ENCODE measurements at places on chromosomes 11 and 22.

GRCh38 chr11:44507896-44508445 is 57.5 kb upstream of the CD82 start:
- DNase-seq: no peak

DNA sequence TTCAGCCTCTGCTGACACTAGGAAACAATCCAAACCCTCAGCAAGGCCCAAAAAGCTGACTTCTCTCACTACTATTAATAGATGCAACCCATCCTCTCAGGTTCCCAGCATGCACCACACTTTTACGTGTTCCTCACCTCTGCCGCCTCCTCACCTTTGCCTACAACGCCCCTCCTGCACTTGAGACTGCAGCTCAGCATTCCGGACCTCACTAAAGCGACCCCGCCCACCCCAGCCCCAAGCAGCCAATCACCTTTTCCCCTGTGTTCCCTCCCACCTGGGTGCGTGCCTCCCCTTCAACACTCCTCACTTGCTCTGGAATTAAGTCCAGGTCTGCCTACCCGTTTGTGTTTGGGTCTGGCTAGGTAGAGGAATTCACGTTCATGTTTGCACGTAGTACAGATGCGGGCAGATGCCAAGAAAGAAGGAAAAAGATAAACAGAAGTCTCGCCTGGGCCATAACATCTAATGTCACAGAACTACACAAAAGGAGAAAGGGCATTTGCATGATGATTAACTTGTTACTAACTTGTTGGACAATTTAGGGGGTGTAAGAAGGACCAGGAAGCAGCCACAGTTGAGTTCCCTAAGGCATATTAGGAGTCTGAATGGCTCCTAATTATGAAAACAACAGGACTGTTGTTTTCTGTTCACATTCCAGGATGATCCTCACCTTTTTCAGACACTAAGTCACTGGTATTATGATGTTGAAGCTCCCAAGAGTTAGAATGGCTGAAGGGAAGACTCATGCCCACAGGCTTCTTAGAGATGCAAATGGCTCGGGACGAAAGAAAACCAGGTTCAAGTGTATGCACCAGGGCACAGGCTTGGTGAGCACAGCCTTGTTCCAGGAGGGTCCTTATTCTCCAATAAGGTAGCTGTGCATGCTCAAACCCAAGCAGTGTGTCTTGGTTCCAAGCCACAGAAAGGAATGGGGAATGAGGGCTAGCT is 102.2 kb downstream of the MICAL3 start:
- no peak for DNase-seq

DNA sequence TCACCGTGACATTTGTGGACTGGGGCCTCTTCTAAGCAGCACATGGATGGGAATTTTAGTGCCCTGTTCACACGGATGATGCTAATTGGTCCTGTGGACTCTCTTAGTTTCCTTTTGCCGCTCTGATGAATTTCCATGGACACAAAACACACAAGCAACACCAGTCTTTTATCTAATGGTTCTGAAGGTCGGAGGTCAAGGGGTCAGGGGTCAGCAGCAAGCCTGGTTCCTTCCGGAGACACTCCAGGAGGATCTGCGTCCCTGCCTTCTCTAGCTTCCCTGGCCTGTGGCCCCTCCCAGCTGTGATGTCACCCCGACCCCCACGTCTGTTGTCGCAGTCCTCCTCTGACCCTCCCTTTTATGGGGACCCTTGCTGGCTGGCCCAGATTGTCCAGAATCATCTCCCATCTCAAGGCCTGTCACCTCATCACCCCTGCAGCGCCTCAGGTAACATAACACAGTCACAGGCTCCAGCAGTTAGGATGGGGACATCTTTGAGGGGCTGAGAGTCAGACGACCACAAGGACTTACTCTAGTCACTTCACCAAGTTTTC is 6.8 kb downstream of the NADSYN1 start:
- DNase-seq: no peak

DNA sequence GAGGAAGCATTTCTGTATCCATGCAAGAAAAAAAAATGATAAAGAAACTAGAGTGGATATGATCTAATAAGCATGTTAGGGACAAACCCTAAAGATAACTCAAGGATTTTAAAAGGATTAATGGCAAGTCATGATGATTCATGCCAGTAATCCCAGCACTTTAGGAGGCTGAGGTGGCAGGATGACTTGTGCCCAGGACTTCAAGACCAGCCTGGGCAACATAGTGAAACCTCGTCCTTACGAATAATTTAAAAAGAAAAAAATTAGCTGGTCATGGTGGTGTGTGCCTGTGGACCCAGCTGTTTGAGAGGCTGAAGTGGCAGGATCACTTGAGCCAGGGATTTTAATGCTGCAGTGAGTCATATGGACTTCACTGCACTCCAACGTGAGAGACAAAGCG is 145.5 kb upstream of the BLID start:
- DNase-seq: no peak

DNA sequence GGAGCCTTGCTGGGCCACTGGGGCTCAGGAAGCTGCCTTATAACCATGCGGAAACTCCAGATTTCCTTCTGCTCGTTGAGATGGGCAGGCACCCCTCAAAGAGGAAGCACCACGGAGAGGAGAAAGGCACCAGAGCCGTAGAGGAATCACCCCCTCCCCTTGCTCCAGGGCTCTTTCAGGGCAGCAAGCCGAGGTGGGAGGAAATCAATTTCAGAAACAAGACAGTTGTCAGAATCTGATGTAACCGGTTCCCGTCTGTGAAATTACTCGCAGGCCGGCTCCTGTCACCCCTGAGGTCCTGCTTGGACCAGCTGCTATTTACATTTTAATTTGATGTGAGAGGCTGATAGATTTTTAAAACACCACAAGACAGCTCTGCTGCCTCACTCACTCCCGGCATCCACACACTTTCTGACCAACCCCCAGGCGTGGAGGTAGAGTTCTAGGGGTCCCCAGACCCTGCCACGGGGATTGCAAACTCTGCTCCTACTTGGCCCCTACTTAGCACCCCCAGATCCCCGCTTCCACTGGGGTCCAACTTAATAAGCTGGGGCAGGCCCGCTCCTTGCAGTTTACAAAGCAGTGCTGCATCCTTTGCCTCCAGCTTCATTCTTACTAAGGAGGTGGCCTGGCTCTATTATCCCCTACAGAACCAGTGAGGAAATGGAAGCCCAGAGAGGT is 162.5 kb downstream of the CEP164 start:
- peak; percentile 6 for DNase-seq

GRCh38 chr11:48107188-48107704 is 109.4 kb upstream of the OR4B1 start:
- DNase-seq: peak; percentile 86

GRCh38 chr22:38273135-38273826 is 471 bp upstream of the TMEM184B start:
- DNase-seq: no peak

GRCh38 chr11:24574461-24574860 is 77.6 kb downstream of the LUZP2 start:
- no peak for DNase-seq

GRCh38 chr11:44747836-44748235 is 21.1 kb downstream of the TSPAN18 start:
- DNase-seq: no peak

- no peak for DNase-seq
Observed at GRCh38 chr11:124807660-124808270, 7.6 kb upstream of the MSANTD2 start.

DNA sequence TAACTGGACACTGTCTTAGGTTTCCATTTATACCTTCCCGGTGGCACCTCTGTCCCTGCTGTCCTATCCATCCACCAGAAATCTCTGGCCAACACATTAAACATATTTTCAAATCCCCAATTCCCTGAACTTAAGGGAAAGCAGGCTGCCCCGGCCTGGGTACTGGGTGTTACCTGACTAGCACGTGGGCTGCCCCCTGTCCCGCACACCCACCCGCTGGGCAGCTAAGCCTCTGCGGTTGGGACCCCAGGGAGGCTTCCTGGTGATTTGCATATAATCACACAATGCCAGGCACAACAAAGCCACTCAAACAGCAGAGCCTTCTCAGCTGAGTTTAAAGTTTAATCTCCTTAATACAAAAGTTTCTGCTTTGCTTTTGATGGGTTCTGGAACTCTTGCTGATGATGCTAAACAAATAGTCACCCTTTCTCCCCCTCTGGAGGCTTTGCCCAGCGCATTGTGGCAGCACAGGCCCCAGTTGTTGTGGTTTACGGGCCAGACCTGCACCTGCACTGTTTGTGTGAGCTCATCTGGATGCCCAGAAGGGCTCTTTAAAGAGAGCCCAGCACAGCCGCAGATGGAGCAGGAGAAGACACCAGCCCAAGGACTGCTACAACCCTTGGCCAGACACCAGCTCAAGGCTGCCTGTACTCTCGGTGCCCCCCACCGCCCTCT is 59.9 kb upstream of the POU2AF1 start:
- no peak for DNase-seq

DNA sequence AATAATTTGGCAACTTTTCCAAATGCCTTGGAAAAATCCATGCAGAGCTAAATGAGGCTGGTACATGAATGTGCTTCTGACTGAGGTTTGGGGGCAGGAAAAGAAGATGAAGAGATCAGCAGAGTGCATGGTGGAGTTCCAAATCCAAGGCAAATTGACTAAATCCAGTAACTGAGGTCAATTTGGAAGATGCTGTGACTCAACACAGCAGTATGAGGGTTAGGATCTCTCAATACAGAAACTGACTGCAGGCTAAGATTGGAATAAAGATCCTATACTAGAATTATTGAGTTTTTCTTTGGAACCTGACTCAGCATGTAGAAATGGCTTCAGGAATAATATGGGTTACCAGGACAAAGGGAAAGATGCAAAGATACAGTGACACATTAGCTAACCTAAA is 99.3 kb upstream of the FAT3 start:
- DNase-seq: no peak

GRCh38 chr11:130208241-130209127 is 48.9 kb downstream of the ST14 start:
- DNase-seq: no peak

DNA sequence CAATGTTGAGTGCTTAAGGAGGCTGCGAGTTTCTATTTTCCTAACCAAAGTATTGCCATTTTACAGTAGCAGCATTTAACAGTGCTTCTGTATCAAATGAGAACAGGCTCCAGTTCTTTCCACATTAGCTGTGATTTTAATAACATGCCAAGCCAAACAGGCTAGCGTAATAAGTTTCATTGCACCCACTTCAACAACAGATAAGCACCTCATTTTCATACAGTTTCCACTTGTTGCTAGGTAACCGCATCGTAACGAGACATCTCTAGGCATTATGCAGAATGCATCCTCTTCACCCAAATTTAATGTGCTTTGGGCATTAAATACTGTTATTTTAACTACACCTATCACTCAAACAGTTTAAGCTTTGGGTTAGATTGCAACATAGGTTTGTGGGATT is 79.0 kb downstream of the CADM1 start:
- DNase-seq: no peak

DNA sequence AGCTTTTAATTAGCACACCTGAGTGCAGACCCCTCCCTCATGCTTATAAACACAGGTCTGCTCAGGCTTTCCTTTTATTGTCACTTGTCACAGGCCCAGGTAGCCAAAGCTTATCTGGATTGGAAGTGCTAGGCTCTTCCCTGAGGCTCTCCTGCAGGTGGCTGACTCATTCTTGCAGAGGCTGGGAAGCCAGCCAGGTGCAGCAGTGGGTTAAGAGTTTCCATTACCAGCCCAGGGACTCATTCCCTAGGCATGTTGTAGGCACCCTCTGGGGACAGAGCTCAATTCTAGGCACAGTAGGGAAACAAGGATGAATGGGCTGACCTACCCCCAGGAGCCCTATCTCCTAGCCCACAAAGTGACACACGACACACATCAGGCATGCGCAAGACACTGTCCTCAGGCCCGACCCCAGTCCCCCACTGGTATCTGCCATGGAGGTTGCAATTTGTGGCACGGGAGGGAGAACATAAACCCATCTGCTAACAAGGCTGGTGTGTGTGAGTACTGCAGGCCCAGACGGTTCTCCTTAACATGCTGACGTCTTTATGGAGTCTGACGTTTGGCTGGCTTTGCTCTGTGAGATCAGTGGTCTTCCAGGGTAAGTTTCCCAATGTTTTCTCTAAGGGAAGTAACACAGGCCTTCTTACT is 94.2 kb downstream of the ABTB2 start:
- no peak for DNase-seq

DNA sequence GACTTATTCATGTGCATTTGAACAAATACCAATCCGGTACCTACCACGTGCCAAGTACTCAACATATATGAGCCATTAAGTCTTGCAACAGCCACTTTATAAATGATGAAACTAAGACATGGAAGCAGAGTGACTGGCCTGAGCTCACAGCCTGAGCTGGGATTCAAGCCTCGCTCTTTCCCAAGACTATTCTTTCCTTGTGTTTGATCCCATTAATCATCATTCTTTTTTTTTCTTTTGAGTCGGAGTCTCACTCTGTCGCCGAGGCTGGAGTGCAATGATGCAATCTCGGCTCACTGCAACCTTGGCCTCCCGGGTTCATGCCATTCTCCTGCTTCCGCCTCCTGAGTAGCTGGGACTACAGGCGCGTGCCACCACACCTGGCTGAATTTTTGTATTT is 119.3 kb downstream of the ABTB2 start:
- peak; percentile 38 for DNase-seq

DNA sequence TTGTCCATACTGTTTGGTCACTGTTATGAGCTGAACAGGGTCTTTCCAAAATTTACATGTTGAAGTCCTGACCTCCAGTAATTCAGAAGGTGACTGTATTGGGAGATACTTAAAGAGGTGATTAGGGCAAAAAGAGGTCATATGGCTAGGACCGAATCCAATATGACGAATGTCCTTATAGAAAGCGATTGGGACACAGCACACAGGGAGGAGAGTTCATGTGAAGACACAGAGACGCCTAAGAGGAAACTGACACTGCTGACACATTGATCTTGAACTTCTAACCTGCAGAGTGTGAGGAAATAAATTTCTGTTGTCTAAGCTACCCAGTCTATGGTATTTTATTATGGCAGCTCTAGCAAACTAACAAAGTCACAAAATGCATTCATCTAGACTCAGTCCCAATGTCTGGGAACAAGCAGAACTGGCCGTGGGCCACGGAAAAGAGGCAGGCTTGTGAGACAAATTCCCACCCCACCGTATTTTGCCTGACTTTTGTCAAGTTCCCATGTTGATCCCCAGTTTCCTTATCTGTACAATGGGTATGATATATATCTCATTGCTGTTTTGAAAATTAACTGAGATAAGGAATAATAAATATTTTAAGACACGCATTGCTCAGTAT is 295.0 kb downstream of the NTM start:
- peak; percentile 7 for DNase-seq
